Ascending aorta (tissue), 2 donors: ENCODE measurements at places on chromosomes 6 and 20.

- no peak for DNase-seq
- peak overlapping the region; percentile 82 for H3K27ac ChIP-seq
- H3K4me1 ChIP-seq = peaks cover 44% of the 10 kb centered on the region
- H3K4me3 ChIP-seq = peak overlapping the region; percentile 79
- H3K27me3 ChIP-seq = no peaks in the 10 kb centered on the region
These were observed 3.5 kb downstream of the SOBP start for GRCh38 chr6:107493158-107494057.

DNA sequence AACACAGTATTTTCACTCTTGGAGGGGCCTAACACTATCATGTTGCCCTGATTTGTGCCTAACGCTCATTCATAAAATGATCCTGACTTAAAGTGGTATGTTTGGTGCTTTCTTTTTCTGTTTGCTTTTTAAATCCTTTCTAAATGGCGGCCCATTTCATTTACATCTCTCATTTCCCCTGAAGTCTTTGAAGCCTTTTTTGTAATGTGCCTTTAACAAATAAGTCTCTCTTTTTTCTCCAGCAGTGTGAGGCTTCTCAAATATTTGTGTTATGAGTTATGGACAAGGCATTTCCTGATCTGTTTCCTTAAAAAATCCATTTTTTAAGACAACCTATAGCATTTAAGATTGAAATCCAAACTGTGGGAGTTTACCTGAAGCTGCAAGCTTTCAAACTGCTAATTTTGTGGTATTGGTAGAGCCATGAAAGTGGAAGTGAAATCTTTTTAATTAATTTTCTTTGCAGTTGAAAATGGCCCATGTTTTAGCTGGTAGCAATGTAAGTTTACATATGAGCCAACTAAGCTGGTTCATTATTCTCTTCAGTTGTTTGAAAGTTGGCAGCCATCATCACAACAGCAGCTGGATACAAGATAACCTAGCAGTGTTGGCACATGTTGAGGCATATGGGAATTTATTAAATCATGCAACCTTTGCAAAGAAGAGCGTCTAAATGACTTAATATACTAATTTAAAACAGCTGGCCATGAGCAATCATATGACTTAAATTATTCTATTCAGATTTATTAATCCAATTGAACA is 469.7 kb downstream of the CDKAL1 start:
- H3K4me1 ChIP-seq = peaks cover 8% of the 10 kb centered on the region
- no peak for DNase-seq
- no peak overlapping the region for H3K27ac ChIP-seq
- H3K4me3 ChIP-seq = no peak overlapping the region
- H3K36me3 ChIP-seq = no peaks in the 10 kb centered on the region

GRCh38 chr6:13526727-13527670 is 39.6 kb upstream of the GFOD1 start:
- peak overlapping the region; percentile 7 for H3K27ac ChIP-seq
- no peaks in the 10 kb centered on the region for H3K36me3 ChIP-seq
- no peaks in the 10 kb centered on the region for H3K27me3 ChIP-seq
- no peak overlapping the region for H3K4me3 ChIP-seq

GRCh38 chr6:160043784-160044183 is 74.9 kb downstream of the IGF2R start:
- no peaks in the 10 kb centered on the region for H3K27me3 ChIP-seq
- H3K4me1 ChIP-seq = peaks cover 24% of the 10 kb centered on the region
- peak overlapping the region; percentile 63 for H3K27ac ChIP-seq

- no peaks in the 10 kb centered on the region for H3K4me1 ChIP-seq
- H3K4me3 ChIP-seq = no peak overlapping the region
- H3K27ac ChIP-seq = no peak overlapping the region
- no peak for DNase-seq
- H3K27me3 ChIP-seq = no peaks in the 10 kb centered on the region
These were observed 134.7 kb downstream of the AIG1 start for GRCh38 chr6:143195349-143195845.

GRCh38 chr6:153801917-153802316 is 237.1 kb upstream of the OPRM1 start:
- no peaks in the 10 kb centered on the region for H3K27me3 ChIP-seq
- H3K36me3 ChIP-seq = no peaks in the 10 kb centered on the region
- DNase-seq = no peak
- no peak overlapping the region for H3K4me3 ChIP-seq

DNA sequence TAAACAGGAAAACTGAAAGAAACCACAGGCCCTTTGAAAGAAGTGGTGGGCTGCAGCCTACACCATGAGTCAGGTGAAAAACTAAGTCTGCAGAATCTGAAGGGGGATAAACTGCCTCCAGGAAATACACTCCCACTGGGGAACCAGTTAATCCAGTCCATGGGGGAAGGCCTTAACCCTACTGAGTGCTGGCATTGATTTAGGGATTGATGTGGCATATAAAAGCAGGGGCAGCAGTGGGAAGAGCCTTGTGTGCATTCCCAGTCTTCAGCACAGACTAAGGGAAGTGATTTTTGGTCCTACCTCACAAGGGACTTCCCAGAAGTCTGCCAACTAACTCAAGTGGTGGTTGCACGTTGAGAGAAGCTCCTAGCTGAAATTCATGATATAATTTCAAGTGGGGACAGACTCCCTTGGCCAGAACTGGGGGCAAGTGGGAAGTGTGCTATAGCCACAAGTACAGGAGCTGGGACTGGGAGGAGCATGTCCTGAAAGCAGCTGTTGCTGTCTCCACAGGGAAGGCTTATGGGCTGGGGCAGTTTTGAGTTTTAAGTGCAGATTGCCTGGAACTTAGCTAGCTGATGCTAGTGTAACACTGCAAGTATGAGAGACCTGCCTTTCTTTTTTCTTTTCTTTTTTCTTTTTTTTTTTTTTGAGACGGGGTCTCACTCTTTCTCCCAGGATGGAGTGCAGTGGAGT is 31.2 kb downstream of the CITED2 start:
- H3K4me3 ChIP-seq = no peak overlapping the region
- H3K27me3 ChIP-seq = no peaks in the 10 kb centered on the region
- H3K27ac ChIP-seq = no peak overlapping the region
- H3K36me3 ChIP-seq = no peaks in the 10 kb centered on the region
- H3K4me1 ChIP-seq = no peaks in the 10 kb centered on the region

- H3K4me1 ChIP-seq = no peaks in the 10 kb centered on the region
- H3K27ac ChIP-seq = no peak overlapping the region
- H3K36me3 ChIP-seq = peaks cover 42% of the 10 kb centered on the region
- H3K4me3 ChIP-seq = no peak overlapping the region
- DNase-seq = no peak
- H3K27me3 ChIP-seq = no peaks in the 10 kb centered on the region
These were observed 11.2 kb downstream of the NT5DC1 start for GRCh38 chr6:116111552-116112528.

DNA sequence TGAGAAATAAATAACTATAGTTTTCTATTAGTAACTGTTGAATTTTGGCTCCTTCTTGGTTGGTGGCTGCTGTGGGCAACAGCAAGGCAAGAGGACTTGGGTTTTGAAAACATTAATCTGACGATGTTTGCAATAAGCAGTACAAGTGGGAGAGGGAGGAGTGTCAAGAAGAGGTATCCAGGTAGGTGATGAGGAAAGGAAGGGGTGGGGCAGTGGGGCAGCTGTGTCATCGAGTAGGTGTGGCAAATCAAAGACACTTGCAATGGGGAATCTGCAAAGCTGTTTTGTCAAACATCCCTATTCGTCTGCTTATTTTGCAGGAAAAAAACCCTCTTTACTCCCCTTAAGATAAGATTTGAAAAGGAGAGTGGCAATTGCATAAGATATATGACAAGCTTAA is 171.9 kb upstream of the MAP3K7 start:
- DNase-seq = no peak
- H3K27ac ChIP-seq = no peak overlapping the region
- no peaks in the 10 kb centered on the region for H3K36me3 ChIP-seq
- H3K4me3 ChIP-seq = no peak overlapping the region
- no peaks in the 10 kb centered on the region for H3K4me1 ChIP-seq
- no peaks in the 10 kb centered on the region for H3K27me3 ChIP-seq

DNA sequence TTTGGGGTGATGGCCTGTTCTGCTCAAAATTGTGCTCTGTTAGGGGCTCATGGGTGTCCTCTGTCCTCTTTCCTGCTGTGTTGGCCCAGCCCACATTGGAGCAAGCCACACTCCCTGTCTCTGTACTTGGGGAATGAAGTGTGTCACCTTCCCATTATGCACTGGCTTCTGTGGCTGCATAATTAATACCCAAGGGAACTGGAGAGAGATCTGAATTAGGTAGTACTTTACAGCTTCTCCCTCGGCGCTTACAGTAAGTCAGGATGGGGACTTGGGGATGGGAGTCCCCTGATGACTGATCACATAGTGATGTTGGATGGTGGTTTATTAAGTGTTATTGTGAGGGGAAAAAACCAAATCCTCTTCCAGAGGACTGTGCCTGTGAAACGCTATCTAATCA is 116.6 kb downstream of the FOXO3 start:
- peaks cover 51% of the 10 kb centered on the region for H3K4me1 ChIP-seq
- no peak for DNase-seq
- H3K27ac ChIP-seq = peak overlapping the region; percentile 7
- H3K4me3 ChIP-seq = no peak overlapping the region
- H3K36me3 ChIP-seq = peaks cover 15% of the 10 kb centered on the region

DNA sequence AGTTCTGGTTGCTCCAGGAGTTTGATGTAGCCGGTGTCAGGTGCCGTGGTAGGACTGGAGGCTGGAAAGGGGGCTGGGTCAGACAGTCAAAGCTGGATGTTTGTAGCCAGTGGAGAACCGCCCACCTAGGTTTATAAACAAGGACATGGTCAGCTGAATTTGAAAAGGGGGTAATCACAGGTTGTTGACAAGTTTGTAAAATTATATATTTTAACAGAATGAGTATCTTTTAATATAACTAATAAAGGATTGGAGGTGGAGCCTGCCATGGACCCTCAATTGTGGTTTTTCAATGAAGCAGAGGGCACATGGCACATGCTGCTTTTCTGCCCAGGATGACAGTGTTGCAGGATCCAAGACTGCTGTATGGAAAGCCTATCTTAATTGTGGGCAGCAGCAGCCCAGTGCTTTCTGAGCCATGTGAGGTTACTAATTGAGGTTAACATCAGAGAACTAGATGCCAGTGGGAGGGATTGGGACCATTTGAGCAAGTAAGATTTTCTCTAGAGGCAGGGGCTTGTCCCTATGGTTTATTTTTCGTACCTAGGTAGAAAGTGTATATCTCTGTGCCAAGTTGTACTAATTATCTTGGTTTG is 9.7 kb downstream of the HECA start:
- H3K36me3 ChIP-seq = no peaks in the 10 kb centered on the region
- H3K27ac ChIP-seq = no peak overlapping the region
- peaks cover 22% of the 10 kb centered on the region for H3K4me1 ChIP-seq
- H3K4me3 ChIP-seq = no peak overlapping the region
- DNase-seq = no peak
- H3K27me3 ChIP-seq = no peaks in the 10 kb centered on the region

- H3K36me3 ChIP-seq = no peaks in the 10 kb centered on the region
- H3K4me1 ChIP-seq = no peaks in the 10 kb centered on the region
These were observed 24.0 kb upstream of the INSM1 start for GRCh38 chr20:20343932-20344331.
